Right ventricle myocardium superior (tissue), 1 donor: ENCODE measurements at places on chromosomes 5 and 9. TPM values are rescaled to one million over a fixed set of nuclear protein-coding genes. Genes with fewer than 3 reads are reported as not detected.

- no peak for DNase-seq
Measured at GRCh38 chr5:78367318-78367991, 7.0 kb downstream of the SCAMP1 start.

DNA sequence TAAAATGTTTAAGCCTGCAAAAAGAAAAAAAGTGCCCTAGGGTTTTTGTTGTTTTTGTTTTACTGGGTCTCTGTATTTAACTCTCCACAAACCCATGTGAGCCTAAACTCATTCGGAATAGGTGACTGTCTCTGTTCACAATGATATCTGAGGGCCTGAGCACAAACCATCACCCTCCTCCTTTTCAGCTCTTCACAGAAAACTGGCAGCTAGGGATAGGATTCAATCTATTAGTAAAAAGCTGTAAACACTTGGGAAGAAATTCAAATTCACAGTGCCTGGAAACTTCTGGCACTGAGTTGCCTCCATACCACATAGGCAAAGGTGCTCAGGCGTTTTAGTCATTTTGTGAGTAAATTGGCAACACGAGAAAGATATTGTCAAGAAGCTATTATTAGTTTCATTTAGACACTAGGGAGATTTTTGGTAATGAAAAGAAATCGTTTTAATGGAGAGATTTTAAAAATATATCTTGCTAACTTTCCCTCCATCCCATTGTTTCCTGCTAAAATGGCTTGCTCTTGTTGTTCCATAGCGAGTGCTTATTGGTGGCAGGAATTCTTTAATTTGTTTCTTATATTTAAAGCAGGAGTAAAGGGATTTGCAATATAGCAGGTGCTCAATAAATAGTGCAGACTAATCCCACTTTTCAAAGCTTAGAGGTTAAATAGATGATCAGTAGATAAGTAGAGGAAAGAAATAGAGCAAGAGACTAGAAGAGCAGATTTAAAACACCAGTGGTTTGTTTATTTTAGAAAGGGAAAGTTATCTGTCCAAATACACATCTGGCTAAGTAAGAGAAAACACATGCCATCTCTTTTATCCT is 9.7 kb downstream of the FOXD1 start:
- no peak for DNase-seq

DNA sequence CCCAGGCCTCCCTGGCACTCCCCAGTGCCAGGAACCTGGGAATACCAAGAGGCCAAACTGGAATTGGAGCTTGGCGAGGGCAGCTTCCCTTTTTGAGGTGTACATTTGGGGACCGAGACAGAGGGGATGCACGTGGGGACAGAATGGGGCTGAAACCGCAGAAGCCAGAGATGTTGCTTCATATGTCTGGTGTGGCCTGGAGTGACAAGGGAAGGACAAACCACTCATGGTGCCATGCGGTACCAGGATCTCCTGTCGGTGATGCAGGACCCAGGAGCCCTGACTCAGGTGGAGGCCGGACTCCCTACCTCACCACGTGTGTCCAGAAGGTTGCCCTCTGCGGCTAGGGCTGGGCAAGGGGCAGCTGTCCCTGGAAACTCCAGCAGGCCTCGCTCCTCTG is 4.0 kb upstream of the CSF2 start:
- no peak for DNase-seq

DNA sequence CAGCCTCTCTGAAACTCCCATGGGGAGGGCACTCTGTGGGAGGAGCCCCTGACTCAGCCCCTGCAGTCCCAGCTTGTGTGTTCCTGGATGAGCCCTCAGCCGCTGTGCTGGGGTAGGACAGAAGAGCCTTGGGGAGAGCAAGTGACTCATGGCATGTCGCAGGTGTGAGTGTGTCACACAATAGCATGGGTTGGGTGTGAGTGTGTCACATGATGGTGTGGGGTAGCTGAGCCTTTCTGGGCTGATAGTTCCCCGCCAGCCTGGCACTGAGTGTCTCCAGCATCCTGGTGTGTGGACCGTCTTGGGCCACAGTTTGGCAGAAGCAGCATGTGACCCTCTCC is 83.4 kb downstream of the PHF2 start:
- no peak for DNase-seq

DNA sequence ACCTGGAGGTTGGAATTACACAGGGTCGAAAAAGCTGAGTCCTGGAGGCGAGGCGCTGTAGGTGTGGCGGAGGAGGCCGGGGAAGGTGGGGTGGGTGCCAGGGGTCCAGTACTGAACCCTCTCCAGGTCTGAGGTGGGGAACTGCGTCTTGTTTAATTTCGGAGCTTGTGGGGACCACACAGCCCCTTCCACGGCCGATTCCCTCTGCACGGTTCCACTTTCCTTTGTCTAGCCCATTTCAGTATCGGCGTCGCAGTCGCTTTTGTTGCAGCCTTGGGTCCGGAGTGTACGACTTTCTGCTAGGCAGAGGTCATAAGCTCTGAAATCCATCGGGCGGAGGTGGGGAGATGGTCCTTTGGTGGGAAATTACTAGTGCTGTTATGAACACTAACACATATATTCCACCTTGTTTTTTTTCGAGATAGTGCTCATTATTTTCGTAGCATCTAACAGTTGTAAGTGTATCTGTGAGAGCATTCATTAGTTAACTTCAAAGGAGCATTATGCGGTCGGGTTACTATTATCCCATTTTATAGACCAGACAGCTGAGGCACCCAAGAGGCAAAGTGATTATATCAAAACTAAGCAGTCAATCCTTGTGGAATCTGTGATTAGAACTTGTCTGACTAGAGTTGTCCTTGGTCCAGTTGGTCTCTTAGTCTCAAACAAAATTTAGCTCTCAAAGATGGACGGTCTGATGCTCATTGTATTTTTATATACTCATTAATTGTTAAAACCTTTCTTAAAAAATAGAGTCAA is 737 bp downstream of the RNF180 start:
- peak; percentile 50 for DNase-seq

- DNase-seq = no peak
Measured at GRCh38 chr9:99563364-99563763, 258.3 kb upstream of the NR4A3 start.

DNA sequence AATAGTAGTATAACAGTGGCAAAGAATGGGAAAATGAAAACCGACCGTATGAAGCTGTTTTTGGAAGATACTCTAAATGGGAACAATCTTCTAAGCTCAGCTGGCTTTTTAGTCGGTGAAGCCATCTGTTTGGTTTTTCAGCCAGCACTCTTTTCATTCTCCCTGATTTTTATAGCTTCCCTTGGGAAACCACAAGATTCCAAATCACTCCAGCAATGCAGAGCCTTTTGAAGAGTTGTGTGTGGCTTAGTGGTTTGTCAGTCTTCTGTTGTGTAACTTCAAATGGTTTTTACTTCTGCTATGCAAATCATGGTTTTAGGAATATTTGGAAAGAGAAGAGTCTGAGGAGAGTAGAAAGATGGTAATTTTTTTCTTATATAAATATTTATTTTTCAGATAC is 180.7 kb downstream of the KDM4C start:
- no peak for DNase-seq

GRCh38 chr9:3863686-3864085 is 337.9 kb upstream of the RFX3 start:
- DNase-seq = no peak

DNA sequence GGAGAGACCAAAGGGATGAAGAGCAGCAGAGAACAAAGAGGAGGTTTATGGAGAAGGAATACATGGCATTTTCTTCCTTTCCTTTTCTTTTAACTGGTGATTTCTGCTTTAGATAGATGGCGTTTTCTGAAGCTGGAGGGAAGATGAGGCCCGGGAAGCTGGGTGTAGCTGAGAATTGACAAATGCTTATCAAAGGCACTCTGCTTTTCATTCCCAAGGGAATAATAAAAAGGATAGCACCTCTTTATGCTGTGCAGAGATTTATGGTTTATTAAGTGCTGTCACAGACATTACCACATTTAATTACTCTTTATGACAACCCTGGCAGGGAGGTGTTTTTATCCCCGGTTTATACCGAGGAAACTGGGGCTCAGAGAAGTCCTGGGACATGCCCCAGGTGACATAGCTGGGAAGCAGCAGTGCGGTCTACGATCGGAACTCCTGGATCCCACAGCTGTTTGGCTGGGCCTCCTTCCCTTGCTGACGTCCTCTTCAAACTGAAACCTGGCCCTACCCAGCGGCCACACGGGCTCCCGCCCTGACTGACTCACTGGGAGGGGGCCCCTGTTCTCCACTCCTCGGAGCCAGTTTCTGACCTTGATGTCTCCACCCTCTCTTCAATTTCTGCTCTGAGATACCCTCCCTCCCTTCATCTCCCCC is 8.2 kb upstream of the EPB41L4B start:
- peak; percentile 60 for DNase-seq

DNA sequence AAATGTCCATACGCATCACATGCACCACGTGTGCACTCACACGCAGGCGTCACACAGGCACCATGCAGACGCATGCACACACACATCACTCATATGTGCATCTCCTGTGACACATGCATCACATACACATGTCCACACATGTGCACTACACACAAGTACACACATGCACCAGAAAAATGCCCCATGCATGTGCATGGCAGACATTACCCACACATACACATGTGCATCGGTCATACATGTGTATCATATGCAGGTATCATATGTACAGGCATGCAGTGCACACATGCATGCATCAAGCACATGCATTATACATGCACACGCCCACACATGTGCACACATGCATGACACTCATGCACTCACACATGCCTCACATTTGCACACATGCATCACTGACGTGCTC is 26.1 kb downstream of the ADAMTS2 start:
- DNase-seq = no peak

GRCh38 chr5:58085800-58086199 is 374.1 kb downstream of the PLK2 start:
- no peak for DNase-seq

DNA sequence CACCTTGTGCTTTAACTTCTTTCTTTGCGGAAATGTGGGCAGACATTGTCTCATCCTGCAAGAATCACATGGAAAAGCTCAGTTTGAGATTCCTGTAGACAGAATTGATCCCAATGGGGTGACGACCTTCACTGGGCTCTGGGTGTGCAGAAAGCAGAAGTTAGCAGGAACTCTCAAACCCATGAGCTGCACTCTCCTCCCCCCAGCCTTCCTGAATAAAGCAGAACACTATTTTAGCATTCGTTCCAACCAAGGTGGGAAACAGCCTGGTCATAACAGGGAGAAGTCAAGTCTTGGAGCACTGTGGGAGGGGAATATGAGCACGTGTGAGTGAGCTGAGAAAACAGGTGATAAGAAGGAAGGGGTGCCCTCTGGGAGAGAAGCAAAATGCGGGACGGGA is 87.4 kb upstream of the FER start:
- no peak for DNase-seq

- DNase-seq = peak; percentile 45
Measured at GRCh38 chr9:114894609-114895433, 35.6 kb downstream of the TNFSF8 start.

- no peak for DNase-seq
Measured at GRCh38 chr5:144313147-144313726, 142.6 kb downstream of the KCTD16 start.

DNA sequence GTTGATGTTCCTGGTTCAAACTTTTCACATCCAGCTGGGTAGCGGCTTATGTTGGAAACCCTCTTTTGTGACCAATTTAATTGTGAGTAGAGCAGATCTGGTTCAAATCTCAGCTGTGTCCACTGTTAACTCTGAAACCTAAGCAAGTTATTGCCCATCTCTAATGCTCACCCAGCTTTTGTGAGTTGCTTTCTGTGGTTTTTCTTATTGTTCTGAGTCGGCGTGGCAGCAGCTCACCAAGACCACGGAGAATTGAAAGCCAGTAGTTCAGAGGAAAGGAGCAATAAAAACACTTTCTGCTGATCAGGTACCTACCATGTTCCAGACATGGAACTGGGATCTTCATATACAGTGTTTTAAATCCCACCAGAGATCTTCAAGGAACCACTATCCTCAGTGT is 114.4 kb downstream of the DOCK2 start:
- no peak for DNase-seq

GRCh38 chr5:178774866-178775539 is 44.5 kb upstream of the ZNF354A start:
- no peak for DNase-seq

- no peak for DNase-seq
Measured at GRCh38 chr5:101338226-101338625, 435.1 kb upstream of the ST8SIA4 start.

- DNase-seq = peak; percentile 65
Measured at GRCh38 chr5:10564838-10565784, 1.2 kb downstream of the ANKRD33B start.

GRCh38 chr5:3599226-3600105 is 3.8 kb downstream of the IRX1 start:
- no peak for DNase-seq

DNA sequence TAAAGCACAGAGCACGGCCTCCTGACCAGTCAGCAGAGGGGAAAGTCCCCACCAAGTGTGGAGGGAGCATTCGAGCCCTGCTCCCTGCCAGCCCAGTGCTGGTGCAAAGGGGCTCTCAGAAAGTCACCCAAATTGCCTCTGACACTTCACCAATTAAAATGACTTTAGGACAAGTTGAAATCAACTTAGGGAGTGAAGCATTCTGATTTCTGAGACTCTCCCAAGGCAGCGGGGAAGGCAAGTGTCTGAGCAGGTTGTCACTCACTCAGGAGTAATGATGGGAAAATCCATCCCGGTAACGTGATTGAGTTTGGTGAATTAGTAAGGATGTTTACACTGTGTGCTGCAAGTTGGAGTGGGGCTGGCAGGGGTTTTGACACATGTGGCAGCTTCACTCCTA is 73.7 kb downstream of the PCDH1 start:
- no peak for DNase-seq

DNA sequence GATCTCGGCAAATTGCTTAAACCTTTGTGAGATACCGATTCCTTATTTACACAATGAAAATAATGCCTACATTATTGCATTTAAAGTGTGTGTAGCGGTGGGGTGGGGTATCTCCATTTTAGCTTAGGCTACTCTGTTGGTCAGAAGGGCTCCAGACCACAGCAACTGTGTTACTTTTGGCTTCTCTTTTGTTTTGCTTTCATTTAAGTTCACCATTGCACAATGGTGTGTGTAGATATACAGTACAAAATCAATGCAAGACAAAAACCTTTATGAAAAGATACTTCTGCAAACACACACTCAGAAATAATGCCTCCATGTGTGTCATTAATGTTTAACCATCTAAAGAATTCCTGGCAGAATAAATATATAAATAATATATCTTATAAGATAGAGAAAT is 279.4 kb downstream of the FBXL17 start:
- DNase-seq = no peak

- DNase-seq = no peak
Measured at GRCh38 chr5:16595881-16596580, 20.8 kb downstream of the RETREG1 start.

GRCh38 chr9:135440620-135441019 is 39.0 kb upstream of the PPP1R26 start:
- no peak for DNase-seq

PCDHGA12 gene
- total RNA-seq = 4.9 TPM

MGAT1 gene
- 66.2 TPM for total RNA-seq

PCDHGA2 gene
- 6.5 TPM for total RNA-seq

SLC23A1 gene
- not detected for total RNA-seq

CLINT1 gene
- total RNA-seq = 55.5 TPM

MARCOL gene
- total RNA-seq = not detected

C7 gene
- total RNA-seq = 272 TPM

IL4 gene
- not detected for total RNA-seq

GKAP1 gene
- 25.2 TPM for total RNA-seq

GLRA1 gene
- not detected for total RNA-seq

CYSRT1 gene
- total RNA-seq = not detected

ADGRD2 gene
- not detected for total RNA-seq

PDGFRB gene
- 47.0 TPM for total RNA-seq

MUSK gene
- total RNA-seq = 2.1 TPM

ARHGEF37 gene
- 32.9 TPM for total RNA-seq
